ENCODE measurements at places on chromosomes 1 and 21. TPM values are rescaled to one million over a fixed set of nuclear protein-coding genes. Genes with fewer than 3 reads are reported as not detected.

DNA sequence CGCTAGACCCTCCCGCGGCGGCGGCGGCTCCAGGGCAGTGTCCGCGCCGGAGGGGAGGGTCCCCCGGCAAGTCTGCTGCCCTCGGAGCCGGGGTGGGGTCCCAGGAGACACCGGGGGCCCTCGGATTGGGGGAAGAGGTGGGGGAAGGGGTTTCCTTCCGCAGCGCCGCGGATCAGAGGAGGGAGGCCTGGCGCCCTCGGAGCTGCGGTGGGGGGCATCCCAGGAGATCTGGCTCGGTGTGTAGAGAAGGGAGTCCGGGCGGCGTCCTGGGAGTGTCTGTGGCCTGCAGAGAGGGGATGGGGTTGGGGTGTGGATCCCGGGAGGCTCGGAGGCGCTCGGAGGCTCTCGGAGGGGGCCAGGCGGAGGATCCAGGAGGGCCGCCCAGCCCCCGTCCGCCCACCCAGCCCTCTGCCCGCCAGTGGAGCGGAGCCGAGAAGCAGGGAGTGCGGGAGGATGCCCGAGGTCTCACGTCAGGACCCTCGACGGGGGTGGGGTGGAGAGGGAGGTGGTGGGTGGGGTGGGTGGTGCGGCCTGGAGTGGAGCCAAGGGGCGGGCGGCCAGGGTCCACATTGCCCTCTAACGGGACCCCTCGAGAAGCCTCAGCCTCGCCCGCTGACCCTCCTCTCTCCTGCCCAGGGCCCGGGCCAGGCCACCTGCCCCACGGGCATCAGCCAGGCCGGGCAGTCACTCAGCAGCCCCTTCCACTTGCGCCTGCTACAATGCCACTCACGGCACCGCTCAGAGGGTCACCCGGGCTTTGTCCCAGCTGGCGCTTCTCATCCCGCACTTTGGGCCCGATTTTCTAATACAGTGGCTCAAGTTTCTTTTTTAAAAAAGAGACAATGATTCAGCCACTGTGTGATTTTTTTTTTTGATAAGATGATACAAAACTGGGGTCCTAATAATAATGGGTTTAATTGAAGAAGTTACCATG lies 60.2 kb upstream of the ARHGEF16 start:
- ATAC-seq: peak; percentile 52

GRCh38 chr1:68163220-68163619 lies 69.1 kb downstream of the WLS start:
- ATAC-seq: no peak

- no peak for ATAC-seq
Measured at GRCh38 chr1:200147742-200148141, 120.2 kb downstream of the NR5A2 start.

DNA sequence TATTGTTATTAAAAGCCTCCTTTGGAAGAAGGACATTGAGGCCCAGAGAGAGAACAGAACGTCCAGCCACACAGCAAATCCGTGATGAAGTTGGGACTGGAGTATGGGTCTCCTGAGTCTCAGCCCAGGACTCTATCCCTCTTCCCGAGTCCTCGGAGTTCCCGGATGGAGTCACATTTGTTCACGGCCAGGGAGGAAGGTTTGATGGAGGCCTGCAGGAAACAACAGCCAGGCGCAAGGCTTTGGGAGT lies 357 bp upstream of the TXLNA start:
- ATAC-seq: no peak

CNST gene
- 31.3 TPM for total RNA-seq

TCEA3 gene
- 10.8 TPM for total RNA-seq
